ENCODE measurements at places on chromosomes 2 and 18.

GRCh38 chr2:239355139-239355538 lies 45.7 kb downstream of the HDAC4 start:
- no peak for DNase-seq

GRCh38 chr2:233803292-233803911 lies 25.3 kb downstream of the MROH2A start:
- no peak for DNase-seq

DNA sequence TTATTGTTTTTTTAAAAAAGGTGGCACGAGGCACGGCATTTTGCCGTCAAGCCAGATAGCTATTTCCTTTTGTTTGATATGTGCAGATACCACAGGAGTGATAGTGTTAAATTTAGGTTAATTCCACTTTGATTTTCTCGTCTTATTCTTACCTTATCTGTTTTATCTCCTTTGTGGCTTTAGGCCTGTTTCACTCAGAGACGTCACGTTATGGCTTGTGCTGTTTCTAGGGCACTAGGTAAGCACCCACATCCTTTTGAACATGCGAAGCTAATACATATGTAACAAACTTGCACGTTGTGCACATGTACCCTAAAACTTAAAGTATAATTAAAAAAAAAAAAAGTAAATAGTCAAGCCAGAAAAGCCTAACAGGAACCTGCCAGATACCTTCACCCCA lies 57.8 kb downstream of the C18orf63 start:
- DNase-seq, result no peak

- no peak for DNase-seq
Observed at GRCh38 chr2:196040218-196040617, 28.4 kb downstream of the DNAH7 start.

Measured in cortex of kidney (tissue), 1 donor.